Stimulated activated CD4-positive, alpha-beta T cell treated with anti-CD3 and anti-CD28 coated beads, TNF-alpha, amount 100 ng/mL, for 1 hour (primary cell): ENCODE measurements at places on chromosomes 3 and 15.

GRCh38 chr3:50665081-50665840, 9.5 kb upstream of the DOCK3 start:
- DNase-seq, result no peak

- DNase-seq, result no peak
Observed at GRCh38 chr15:33111041-33111451, 83.5 kb downstream of the FMN1 start.

- DNase-seq, result no peak
Observed at GRCh38 chr3:72151465-72152238, 366.7 kb upstream of the PROK2 start.

DNA sequence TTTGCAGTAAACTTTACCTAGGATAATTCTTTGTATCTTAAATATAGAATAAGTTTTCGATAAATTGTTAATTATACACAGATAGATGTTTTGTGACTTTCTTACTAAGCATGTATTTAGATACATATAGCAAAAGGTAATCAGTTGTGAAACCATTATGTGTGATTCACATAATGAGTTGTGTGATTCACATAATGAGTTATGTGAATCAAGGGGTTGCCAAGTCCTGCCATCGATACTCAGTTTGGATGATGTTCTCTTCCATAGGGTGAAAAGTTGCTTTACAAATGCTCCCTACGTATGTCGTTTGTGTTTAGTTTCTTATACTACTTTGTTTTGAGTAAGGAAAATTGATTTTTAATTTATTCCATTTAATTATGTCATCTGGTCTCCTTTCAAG, 682.1 kb downstream of the MECOM start:
- no peak for DNase-seq

GRCh38 chr3:2784627-2785026, 325.5 kb downstream of the IL5RA start:
- DNase-seq, result no peak

DNA sequence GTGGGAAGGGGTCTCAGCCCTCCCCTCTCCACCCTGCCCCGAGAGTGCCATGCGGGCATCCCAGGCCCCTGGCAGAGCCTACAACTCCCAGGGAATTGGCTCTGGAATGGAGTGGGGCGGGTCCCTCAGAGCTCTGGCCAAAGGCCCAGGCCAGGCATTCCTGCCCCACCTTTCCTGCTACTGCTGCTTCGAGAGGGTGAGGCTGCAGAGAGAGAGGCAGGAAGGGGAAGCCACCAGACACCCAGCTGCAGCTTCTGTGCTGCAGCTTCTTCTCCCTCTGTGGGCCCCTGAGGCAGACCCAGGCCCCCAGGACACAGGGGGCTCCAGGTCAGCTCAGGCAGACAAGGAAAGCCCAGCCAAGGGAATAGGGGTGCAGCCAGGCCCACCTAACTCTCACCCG, 2.7 kb downstream of the ALS2CL start:
- no peak for DNase-seq

DNA sequence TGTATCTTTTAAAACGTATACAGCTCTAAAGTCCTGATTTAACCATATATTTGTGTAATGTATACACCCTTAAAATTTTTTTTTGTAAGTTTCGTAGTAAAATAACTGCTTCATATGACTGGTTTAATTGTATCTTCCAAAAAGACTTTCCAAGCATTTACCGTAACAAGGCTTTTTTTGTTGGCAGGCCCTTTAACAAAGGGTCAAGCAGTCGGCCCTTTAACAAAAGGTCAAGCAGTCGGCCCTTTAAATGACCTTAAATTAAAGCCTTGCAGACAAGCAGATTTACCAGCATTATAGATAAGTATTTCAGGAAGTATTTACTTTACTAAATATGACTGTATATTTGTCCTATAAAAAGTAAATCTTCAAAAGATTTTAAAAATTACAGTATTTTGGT, 28.1 kb downstream of the TSC22D2 start:
- DNase-seq, result no peak

DNA sequence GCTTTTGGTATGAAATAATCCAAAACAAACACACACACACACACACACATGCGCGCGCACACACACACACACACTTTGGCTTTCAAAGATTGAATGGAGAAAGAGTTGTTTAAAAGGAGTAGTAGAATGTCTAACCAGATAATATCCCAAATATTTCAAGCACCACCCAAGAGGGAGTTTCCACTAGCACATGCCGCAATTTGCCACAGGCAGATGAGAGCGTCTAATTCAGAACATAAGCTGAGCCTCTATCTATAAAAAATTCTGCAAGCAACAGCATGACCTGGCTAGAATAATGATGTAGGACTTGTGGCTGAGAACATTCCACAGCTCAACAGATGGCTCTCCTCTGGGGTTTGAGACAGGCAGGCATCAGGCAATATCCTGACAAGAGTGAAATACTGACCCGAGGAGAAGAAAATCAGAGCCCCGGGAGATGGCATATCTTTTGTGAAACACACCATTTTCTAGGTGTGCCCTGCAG, 302.5 kb upstream of the GADL1 start:
- no peak for DNase-seq

DNA sequence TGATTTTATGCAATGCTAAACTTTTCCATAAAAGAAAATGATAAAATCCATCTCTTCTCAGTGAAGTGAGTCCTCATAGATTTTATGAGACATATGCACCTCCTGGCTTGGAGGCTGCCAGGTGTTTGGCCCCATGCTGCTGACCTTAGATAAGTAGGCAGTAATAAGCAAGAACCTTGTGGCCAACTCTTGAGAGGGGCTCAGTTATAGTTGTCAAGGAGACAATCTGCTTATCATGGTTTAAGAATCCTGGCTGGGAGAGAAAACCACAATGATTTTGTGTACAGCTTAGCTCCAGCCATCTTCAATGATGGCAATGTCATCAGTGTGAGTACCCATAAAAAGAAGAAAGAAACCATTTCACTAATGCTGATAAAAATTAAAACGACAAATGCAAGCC, 252.1 kb downstream of the CPNE4 start:
- no peak for DNase-seq
